Stimulated activated CD4-positive, alpha-beta T cell treated with anti-CD3 and anti-CD28 coated beads, TNF-alpha, amount 100 ng/mL, for 1 hour (primary cell): ENCODE measurements at places on chromosomes 5 and 9.

DNA sequence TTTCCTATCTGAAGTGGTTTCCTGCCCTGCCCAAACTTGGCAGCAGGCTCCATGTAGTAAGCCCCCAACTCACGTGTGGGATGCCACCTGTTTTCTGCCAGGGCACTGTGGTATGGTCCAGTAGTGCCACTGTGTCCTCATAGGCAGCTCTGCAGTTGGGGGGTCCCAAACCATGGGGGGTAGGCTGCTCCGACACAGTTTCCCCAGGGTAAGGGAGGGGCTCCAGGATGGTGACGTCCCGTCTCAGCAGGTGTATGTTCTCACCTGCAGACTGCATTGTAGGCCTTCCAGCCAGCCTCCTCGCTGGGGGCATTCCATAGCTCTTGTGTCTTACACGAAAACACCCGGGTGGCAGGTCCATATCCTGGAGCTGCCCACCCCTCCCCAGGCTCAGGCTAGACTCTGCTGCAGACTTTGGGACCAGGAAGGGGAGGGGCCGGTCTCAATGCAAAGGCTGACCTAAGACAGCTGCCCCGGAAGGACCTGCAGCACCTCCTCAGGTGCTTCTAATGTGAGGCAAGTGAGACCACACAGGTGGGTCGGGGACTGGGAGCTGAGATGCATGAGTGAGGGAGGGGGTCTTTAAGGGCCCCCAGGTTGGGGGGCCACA is 330.5 kb upstream of the IRX4 start:
- DNase-seq: no peak

- no peak for DNase-seq
Measured at GRCh38 chr5:173968154-173968797, 20.7 kb upstream of the C5orf47 start.

GRCh38 chr9:80020530-80020929 is 448.8 kb downstream of the TLE4 start:
- DNase-seq: no peak

DNA sequence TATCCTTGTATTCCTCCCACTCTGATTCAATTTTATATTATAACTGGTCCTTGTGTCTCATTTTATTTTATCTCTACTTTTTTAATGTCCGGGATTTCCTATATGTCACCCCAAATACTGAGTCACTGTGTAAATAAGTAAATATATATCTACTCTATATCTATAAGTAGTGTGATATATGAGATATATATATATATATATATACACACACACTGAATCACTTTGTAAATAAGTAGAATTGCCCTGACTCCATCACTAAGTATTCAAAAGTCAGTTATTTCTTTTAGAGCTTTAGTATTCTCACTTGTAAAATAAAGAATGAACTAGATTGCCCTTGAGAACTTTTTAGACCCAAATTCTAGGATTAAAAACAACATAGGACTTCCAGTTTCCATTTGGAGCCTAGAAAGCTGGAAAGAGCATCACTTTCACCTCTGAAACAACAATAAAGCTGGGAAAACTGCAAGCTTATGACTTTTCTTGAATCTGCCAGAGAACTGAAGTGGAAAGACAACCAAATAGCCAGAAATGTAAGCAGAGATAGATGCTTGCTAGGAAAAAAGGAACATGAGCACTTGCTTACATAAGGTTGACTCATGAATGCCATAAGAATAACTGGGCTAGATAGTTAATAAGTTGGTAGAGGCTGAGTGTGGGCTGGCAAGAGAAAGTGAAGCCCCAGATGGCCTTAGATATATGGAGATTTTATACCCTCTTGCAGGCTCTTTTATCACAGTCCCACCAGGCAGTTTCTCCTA is 171.1 kb upstream of the TLX3 start:
- DNase-seq: no peak

DNA sequence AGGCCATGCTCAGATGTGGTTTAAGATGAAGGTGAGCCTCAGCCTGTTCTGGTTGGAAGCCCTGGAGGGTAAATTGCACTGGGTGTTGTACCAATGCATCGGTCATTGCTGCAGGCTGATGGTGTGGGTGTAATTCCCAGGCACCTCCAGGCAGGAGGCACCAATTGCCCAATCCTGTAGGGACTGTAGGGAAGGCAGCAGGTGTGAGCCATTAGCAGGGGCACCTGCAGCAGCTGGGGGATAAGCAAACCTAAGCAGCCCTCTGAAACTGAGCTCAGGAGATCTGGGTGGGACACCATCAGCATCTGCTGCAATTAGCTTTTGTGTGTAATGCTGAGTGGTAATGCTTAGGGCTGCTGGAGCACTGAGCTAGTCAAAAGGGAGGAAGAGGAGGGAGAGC is 190.1 kb upstream of the TBC1D2 start:
- no peak for DNase-seq

- no peak for DNase-seq
Measured at GRCh38 chr9:8332331-8332650, 532.7 kb upstream of the DMAC1 start.

DNA sequence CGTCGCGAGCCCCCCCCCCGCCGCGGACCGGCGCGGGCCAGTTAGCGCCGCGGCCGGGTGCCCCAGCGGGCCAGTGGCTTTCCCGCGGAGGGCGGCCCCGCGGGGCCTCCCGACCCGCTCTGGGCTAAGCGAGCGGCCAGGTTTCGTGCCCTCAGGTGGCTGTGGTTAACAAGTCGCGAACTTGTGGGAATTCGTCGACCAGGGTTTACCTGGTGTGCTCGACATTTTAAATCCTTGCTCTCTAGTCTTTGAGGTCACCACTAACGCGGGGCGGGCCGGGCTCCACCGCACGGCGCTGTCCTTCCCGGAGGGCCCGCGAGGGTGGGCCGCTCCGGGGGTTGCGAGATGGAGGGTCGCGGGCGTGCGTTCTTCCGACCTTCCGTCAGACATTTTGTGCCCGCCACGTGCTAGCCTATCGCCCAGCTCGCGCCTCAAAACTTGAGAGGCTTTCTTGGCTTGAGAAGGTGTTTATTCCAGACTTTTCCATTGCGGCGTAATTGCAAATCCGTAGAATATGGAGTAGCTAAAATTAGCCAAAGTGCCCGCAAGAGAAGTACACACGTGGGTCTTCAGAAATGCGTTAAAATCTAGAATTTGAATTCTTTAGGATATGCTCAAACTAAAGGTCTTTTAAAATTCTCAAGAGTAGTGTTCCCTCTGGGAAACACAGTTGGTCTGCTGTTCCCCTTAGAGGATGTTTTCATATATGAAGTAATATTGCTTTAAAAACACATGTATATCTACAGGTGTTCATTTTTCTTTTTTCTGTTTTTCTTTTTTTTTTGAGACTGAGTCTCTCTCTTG is 2.1 kb downstream of the ANP32B start:
- no peak for DNase-seq

DNA sequence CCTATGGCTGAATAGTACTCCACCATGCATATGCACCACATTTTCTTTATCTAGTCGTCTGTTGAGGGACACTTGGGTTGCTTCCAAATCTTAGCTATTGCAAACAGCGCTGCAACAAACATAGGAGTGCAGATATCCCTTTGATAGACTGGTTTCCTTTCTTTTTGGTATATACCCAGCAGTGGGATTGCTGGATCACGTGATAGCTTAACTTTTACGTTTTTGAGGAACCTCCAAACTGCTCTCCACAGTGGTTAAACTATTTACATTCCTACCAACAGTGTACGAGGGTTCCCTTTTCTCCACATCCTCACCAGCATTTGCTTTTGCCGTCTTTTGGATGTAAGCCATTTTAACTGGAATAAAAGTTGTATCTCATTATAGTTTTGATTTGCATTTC is 142.6 kb downstream of the TARS1 start:
- no peak for DNase-seq

GRCh38 chr5:36688722-36689121 is 82.3 kb downstream of the SLC1A3 start:
- no peak for DNase-seq

DNA sequence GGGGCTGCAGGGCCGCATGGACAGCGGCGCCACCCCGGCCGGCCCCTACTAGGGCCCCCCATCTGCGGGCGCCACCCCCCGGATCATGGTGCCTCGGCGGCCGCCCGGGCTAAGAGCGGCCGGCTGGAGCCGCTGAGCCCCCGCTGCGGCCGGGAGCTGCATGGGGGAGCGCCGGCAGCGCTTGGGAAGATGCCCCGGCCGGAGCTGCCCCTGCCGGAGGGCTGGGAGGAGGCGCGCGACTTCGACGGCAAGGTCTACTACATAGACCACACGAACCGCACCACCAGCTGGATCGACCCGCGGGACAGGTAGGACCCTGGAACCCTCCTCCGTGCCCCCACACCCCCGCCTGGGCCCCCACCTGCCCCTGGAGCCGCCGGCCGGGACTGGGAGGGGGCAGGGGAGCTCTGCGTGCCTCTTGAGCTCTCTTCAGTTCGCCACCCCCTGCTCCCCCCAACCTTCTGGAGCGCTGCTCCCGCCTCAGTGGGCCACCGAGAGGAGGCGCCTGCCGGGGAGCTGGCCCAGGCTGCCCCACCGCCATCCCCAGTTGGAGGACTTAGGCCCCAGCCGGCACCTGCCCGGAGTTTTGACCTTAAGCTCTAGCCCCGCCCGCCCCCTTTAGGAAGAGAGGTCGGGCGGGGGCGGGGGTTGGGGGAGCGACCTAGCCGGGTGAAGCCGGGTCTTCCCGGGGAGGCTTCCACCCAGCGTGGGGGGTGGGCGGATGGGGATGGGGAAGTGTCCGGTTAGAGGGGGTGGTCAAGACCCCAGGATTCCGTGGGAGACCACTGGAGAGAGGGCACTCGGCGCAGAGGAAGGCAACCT is 730 bp downstream of the WWC1 start:
- DNase-seq: no peak
